ENCODE measurements at places on chromosomes 5 and 9.

- peak; percentile 52 for DNase-seq
These were observed 3.6 kb downstream of the SIGMAR1 start for GRCh38 chr9:34633851-34634550.

DNA sequence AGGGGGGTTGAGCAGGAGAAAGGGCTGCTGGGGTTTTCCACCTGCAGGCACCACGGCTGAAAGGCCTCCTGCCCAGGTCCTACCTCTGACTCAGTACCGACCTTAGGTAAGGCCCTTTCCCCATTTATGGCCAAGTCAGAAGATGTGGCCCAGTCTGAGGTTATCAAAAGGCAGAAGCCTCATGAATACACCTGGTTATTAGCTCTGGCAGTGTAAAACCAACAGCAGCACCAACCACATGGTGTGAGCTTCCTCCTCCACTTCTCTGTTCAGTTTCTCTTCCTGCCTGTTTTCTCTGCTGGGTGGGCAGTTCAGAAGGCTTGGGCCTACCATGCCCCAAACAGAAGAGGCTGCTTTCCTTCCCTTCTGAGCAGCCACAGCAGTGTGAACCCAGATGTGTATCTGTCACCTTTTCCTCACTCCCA lies 86.9 kb downstream of the UGCG start:
- no peak for DNase-seq

GRCh38 chr9:128102196-128102595 lies 25.3 kb downstream of the PTGES2 start:
- DNase-seq, result no peak

GRCh38 chr5:77333036-77333435 lies 122.6 kb downstream of the PDE8B start:
- DNase-seq, result no peak

- peak; percentile 65 for DNase-seq
These were observed 154.1 kb upstream of the PAPPA start for GRCh38 chr9:115999498-115999897.

DNA sequence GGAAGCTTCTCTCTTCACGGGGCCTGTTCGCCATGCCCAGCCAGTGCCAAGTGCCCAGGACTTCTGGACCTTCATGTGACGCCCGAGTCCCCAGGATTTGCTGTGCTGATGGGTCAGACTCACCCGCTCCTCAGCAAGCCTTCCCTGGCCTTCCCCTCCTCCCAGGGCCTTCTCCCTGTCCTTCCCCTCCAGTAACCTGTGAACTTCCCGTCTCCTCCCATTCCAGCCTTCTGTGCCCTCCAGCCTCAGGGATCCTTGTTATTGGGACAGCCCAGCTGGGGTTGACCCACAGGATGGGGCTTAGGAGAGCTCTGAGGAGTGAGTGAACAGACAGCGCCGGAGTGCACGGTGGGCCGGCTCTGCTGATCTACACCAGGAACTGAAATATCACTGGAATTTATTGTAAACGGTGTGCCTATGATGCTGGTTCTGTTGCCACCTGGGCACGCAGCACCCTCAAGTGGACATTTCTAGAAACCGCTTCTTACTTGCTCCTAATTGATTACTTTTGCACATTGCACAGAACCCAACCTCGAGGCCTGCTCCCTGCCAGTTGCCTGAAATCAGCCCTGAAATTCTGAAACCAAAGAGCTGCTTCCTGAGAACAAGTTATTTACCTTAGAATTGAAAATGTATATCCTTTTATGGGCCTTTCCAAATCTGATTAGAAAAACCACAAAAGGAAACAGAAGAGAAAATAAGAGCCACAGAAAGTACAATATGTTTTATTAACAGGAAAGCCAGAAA lies 1.5 kb downstream of the SPAAR start:
- peak; percentile 66 for DNase-seq

DNA sequence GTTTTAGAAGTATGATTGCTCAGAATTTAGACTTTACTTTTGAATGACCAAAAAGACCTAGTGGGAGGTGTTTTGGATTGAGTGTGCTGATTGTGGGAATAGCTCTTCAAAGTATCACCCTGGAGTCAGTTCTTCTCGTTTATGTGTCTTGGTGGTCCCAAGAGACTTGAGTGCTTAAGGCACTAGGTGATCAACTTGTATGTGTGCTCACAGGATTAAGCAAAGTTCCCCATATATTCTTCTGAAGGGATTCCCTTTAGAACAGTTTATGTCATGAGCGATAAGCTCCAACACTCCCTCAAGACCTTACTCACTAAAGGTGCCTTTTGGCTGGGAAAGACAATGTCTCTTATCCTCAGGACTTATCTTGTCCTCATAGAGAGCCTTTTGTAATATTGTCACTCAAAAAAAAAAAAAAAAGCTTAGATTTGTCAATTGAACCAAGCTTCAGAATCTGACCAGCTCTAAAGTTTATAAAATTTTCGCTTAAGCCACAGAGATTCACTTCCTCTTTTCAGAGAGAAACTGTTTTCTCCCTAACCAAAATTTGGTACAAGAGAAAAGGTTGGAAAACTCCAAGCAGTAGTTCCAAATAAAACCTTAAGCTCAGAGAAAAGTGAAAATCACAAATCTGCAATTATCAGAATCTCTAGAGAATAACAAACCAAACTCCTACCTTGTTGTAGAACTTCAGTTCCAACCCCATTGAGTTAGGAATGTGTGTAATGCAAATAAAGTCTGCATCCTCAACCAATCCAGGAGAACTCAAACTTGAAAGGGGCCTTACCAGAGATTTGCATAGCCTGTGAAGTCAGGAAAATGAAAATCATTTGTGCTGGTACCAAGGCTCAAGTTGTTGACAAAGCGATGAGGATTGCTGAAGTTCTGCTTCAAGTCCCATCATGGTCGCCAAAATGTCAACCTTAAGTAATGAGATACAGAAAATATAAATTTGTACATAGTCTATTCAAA lies 40.0 kb upstream of the PDZD2 start:
- no peak for DNase-seq

DNA sequence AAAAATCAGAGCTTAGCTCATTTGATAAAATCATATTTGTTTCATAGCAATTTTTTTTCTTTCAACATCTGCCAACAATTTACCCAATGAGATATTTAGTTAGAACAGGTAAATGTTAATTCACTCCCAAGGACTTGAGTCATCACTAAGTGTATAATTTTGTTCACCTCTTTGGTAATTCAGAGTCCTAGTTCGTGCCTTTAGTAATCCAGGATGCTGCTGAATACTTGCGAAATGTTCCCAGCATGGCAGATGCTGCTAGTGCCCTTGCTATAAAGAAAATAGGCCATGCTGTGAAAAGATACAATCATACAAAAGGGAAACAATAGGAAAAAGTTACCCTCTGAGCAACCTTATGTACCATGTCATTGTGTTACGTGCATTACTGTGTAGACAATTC lies 210.5 kb downstream of the CSNK1G3 start:
- no peak for DNase-seq

- peak; percentile 94 for DNase-seq
These were observed 569.5 kb downstream of the PSAT1 start for GRCh38 chr9:78866207-78867132.

- DNase-seq, result peak; percentile 10
These were observed 176.8 kb downstream of the ISOC1 start for GRCh38 chr5:129271308-129271707.

DNA sequence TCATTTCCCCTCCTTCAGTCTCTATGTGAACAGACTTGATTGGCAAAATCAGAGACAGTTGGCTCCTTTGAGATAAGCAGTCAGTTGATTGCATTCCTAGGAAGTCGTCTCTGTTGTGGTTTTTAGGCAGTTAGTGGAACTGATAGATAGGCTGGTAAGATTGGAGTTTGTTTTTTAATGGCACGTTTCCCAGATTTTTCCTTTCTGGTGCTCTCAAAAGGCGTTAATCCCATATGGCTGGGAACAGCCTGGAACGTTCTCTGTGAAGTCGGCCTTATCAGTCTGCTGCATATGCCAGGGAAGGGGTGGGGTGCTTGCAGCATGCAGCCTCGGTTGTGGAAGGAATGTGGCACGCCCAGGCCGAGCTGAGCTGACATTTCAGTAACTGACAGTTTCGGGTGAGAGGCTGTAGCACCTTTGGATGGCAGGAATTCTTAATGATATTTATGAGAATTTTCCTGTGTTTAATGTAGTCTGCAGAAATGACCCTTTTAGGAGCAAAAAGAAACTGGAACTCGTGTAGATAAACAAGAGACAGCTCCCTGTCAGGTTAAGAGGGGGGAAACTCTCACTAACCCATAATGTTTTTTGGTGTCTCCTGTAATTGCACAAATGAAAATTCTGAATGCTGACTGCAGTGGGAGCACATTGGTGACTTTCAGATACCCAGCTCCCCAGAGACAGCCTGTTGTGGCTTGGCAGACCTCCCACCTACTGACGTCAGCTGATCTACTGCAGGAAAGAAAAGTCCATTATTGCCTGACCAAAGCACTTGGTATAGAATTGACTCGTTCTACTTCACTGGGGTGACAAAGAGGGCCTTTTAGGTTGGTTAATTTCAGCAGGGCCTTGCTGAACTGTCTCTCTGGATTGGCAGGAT lies 6.3 kb downstream of the SPTAN1 start:
- DNase-seq, result peak; percentile 88

DNA sequence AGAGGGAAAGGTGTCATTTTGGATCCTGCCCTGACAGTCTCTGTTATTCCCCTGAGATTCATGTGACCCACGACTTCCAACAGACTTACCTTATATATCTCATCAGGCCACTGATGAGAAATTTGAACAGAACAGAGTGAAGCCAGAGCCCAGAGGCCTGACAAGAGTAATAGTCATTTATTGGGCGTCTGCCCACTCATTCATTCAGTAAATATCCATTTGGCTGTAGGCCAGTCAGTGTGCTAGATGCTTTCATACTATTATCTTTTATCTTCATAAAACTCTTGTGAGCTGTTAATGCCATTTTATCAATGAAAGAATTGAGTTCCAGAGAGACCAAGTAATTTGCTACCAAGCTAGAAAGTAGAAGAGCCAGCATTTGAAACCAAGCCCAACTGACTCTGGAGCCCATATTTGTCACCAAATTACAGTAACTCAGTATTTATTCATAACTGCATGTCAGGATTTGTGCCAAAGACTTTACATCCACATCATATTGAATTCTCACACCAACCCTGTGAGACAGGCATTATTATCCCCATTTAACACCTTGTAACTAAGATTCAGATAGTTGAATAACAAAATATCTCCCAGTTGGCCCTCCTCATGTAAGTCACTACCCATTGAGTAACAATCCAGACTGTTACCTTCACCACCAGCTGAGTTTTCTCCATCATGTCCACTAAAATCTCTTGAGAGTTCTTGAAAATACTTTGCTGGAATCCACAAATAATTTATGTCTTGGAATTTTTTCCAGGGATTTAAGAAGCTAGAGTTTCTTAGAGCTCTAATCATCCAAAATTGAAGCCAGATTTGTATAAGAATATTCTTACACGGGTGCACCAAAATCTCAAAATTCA lies 2.5 kb downstream of the PTPDC1 start:
- peak; percentile 81 for DNase-seq

DNA sequence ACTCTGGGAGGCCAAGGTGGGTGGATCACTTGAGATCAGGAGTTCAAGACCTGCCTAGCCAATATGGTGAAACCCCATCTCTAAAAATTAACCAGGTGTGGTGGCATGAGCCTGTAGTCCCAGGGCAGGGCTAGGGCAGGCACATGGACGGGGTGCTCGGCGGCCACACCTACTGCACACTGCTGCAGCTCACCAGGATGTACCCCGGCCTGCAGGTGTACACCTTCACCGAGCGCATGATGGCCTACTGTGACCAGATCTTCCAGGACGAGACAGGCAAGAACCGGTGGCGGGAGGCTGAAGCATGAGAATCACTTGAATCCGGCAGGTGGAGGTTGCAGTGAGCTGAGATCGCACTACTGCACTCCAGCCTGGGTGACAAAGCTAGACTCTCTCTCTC lies 3.2 kb downstream of the ST6GALNAC4 start:
- no peak for DNase-seq

DNA sequence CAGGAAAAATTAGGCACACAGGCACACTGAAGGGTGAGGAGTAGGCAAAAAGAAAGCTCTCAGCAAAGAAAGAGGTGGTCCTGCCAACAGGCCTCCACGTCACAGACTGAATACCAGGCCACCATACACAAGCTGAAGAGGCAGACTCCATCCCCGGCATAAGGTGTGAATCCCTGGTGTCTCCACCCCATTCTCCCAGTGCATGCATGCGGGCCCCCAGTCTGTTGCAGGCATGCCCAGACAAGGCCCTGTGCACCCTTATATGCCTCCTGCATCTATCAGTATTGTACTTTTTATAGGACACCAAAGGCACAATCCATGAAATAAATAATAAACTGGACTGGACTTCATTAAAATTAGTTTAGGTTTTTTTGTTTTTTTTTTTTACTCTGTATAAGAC lies 73.1 kb downstream of the RGMB start:
- no peak for DNase-seq

- no peak for DNase-seq
These were observed 865.0 kb upstream of the ACO1 start for GRCh38 chr9:31519424-31519823.

GRCh38 chr5:147560718-147561331 lies 51.0 kb upstream of the DPYSL3 start:
- no peak for DNase-seq

GRCh38 chr9:104143550-104143910 lies 49.4 kb downstream of the SMC2 start:
- no peak for DNase-seq

- no peak for DNase-seq
These were observed 49.1 kb downstream of the MTREX start for GRCh38 chr5:55356896-55357295.

DNA sequence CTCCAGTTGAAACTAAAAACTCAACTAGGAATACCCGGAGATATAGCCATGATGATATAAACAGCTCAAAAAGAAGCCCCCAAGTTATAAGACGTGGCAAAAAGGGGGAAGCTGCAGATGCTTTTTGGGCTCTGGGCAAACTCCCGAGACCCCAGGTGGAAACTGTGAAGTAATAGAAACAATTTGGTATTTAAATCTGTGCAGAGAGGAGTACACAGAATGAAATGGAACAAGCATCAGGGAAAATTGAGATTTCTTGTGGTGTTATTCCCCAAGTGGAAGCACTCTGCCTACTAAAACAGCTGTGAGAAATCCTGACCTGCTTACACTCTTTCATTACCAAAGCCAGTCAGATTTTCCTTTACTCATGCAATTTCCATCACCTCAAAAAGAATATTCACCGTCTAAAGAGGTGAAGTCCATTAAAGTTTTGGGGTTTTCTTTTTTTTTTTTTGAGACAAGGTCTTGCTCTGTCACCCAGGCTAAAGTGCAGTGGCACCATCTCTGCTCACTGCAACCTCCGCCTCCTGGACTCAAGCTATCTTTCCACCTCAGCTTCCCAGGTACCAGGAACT lies 23.5 kb downstream of the SAXO1 start:
- no peak for DNase-seq

GRCh38 chr5:14665949-14666348 lies 1.4 kb downstream of the OTULIN start:
- DNase-seq, result no peak

- DNase-seq, result peak; percentile 47
These were observed 6.7 kb upstream of the CDH6 start for GRCh38 chr5:31186672-31187267.

GRCh38 chr5:177113566-177114424 lies 19.8 kb upstream of the NSD1 start:
- DNase-seq, result peak; percentile 62

DNA sequence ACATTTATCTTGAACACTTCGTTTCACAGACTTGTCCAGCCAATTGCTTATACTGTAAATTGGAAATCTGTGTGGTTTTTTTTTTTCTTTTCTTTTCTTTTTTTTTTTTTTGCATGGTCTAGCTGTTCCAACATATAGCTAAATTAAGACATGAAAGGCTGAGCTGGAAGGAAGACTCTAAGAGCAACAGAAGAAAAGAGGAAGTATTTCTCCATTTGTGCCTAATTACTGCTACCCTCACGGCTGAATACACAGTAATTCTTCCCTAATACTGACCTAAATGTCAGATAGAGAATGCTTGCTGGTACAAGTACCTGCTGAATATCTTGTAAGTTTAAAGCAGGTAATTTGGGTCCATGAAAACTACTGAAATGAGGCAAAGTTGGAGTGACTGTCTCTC lies 11.0 kb upstream of the HAPLN1 start:
- no peak for DNase-seq
